Myometrial cell (primary cell): ENCODE measurements at places on chromosomes 4 and X. TPM values are rescaled to one million over a fixed set of nuclear protein-coding genes. Genes with fewer than 3 reads are reported as not detected.

Gene AKAP17A
- total RNA-seq = 19.9 and 21.4 TPM in 2 replicates

Gene INTU
- 3.5 and 42.2 TPM in 2 replicates for total RNA-seq

Gene RTL3
- total RNA-seq = under 0.01 and 0.89 TPM in 2 replicates

Gene CTAG2
- total RNA-seq = not detected in 2 replicates

Gene CFI
- 20.2 and 21.9 TPM in 2 replicates for total RNA-seq

Gene GPC4
- not detected in 2 replicates for total RNA-seq

Gene SNCA
- 66.6 and 69.8 TPM in 2 replicates for total RNA-seq

Gene GAGE2A
- not detected in 2 replicates for total RNA-seq

Gene IL2
- total RNA-seq = not detected in 2 replicates
